A673 (cell line): ENCODE measurements at places on chromosomes 5 and 9. TPM values are rescaled to one million over a fixed set of nuclear protein-coding genes. Genes with fewer than 3 reads are reported as not detected.

HRCT1 gene
- total RNA-seq: 0.33 TPM in 1 of 2 replicates, not detected in the other

MLANA gene
- total RNA-seq: not detected in 2 replicates

BASP1 gene
- total RNA-seq: 394 and 397 TPM in 2 replicates

TEK gene
- not detected in 2 replicates for total RNA-seq

SH3TC2 gene
- 1.3 and 2.5 TPM in 2 replicates for total RNA-seq

MYOT gene
- total RNA-seq: not detected in 2 replicates

DNA sequence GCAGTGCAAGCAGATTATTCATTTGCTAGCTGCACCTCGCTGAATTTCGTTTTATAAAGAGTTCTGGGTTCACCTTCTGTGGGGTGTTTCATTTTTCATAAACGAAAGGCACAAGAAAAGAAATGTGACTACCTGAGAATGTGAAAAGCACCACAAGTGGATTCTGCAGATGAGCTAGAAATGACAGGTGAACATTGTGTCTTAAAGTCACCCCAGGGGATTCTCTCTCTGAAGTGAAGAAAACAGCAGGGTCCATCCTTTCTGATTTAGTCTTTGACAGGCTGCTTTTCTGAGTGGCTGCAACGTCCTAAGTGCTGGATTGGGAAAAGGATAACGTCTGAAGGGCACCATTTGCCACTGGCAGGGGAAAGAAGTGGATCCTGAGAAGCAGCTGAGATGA is 469.3 kb downstream of the SPATA31D1 start:
- no peak for DNase-seq
- no peak overlapping the region for H3K4me3 ChIP-seq
- H3K27me3 ChIP-seq: no peaks in the 10 kb centered on the region
- no peak overlapping the region for H3K27ac ChIP-seq

DNA sequence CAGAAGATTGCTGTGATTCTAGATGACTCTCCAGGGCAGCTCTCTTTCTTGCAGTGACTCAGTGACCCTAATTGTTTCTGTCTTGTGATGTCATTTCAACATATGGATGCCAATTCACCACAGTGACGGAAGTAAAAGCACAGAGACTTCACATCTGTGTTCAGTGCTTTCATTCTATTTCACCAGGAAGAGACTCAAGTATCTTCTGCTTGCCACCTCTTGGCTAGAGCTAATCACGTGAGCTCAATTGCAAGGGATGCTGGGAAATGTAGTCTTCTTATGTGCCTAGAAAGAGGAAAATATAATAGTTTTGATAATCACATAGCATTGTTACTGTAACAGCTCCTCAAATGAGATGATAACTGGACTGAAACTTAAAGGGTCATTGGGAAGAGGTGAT is 453.3 kb upstream of the KLF4 start:
- H3K27ac ChIP-seq: no peak overlapping the region
- H3K4me1 ChIP-seq: no peaks in the 10 kb centered on the region
- no peaks in the 10 kb centered on the region for H3K36me3 ChIP-seq
- no peak for DNase-seq
- no peaks in the 10 kb centered on the region for H3K27me3 ChIP-seq
- H3K4me3 ChIP-seq: no peak overlapping the region

DNA sequence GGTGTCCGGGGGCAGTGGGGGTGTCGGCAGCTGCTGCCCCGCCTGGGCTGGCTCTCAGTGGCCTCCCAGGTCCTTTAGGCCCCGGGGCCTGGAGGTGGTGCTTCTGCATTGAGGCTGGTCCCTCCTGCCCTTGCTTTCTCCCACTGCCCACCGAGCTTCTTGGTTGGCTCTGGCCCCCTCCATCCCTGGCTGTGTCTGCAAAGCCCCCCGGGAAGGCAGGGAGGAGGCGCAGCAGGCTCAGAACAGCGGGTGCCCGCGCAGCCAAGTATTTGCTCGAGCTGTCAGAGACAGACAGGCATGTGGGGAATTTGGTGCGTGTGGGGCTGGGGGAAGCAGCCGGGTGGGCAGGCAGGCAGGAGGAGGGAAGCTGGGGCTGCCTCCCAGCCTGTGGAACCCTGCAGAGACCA is 11.5 kb downstream of the CXXC5 start:
- H3K27ac ChIP-seq: peak overlapping the region; percentile 71
- no peaks in the 10 kb centered on the region for H3K36me3 ChIP-seq
- no peaks in the 10 kb centered on the region for H3K27me3 ChIP-seq
- peak overlapping the region; percentile 34 for H3K4me3 ChIP-seq

- no peak overlapping the region for H3K4me3 ChIP-seq
- H3K27me3 ChIP-seq: no peaks in the 10 kb centered on the region
- DNase-seq: no peak
- peaks cover 13% of the 10 kb centered on the region for H3K36me3 ChIP-seq
Measured at GRCh38 chr5:177429248-177430040, 3.0 kb downstream of the GRK6 start.

DNA sequence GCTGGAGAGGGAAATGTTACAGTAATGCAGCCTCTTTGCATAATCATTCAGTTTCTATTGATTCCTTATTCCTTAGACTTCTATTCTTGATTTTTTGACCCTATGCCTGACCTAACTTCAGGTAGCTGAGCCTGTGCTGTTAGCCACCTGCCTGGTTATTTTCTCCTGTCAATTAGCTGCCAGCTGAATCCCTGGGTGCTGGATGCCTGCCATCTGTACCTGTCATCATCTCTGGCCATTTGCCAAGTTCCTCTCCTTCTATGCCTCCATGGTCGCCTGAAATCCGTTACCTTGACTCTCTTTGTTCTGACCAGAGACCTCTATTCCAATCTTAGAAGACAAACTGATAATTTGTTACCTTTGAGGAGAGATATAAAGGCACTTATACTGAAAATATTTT is 178.3 kb downstream of the CAVIN4 start:
- no peaks in the 10 kb centered on the region for H3K36me3 ChIP-seq
- no peak overlapping the region for H3K27ac ChIP-seq

GRCh38 chr9:137969685-137970084 is 92.1 kb downstream of the CACNA1B start:
- H3K4me1 ChIP-seq: no peaks in the 10 kb centered on the region
- H3K4me3 ChIP-seq: no peak overlapping the region
- no peak for DNase-seq

GRCh38 chr9:108474356-108474755 is 381.4 kb downstream of the ACTL7B start:
- H3K36me3 ChIP-seq: no peaks in the 10 kb centered on the region
- no peaks in the 10 kb centered on the region for H3K27me3 ChIP-seq
- H3K4me3 ChIP-seq: no peak overlapping the region
- peaks cover 3% of the 10 kb centered on the region for H3K4me1 ChIP-seq
- DNase-seq: no peak

DNA sequence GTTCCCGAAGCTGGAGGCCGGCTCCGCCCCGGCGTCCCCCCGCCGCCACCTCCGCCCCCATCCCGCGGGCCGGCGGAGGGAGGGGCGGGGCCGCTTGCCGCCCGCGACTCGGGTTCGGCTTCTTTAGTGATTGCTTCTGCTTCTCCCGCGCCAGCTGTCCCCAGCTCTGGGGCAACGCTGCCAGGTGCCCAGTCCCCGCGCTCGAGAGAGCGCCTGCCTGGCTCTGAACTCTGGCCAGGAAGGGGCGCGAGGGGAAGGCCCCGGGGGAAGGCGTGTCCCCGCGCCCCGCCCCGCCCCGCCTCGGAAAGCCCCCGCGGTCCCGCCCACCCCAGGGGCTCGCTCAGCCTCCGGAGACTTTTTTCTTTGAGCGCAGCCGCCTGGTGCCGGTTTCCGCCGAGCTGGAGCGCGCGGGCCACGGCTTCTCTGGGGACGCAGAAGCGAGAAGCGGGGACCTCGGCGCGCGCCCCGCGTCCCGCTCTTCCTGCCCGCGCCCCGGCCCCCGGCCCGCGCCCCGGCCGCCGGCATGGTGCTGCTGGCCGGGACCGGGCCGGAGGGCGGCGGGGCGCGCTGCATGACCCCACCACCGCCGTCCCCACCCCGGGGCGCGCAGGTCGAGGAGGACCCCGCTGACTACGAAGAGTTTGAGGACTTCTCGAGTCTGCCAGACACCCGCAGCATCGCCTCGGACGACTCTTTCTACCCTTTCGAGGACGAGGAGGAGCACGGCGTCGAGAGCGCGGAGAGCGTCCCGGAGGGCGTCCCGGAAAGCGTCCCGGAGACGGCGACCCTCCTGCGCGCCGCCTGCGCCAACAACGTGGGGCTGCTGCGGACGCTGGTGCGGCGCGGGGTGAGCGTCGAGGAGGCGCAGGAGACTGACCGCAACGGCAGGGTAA is at the start of gene ANKRD33B:
Gene ANKRD33B (plus strand): TSS at position 126 of the 893 bp plus-strand sequence. CDS start 398 bp downstream, at position 524.
- DNase-seq: peak; percentile 77
- peaks cover 14% of the 10 kb centered on the region for H3K4me1 ChIP-seq
- H3K27me3 ChIP-seq: peaks cover 28% of the 10 kb centered on the region
- H3K27ac ChIP-seq: peak within 1 kb of the TSS; percentile 16
- H3K36me3 ChIP-seq: no peaks in the 10 kb centered on the region

GRCh38 chr9:38443597-38443996 is 19.3 kb upstream of the IGFBPL1 start:
- no peaks in the 10 kb centered on the region for H3K4me1 ChIP-seq
- H3K4me3 ChIP-seq: no peak overlapping the region
- H3K27ac ChIP-seq: no peak overlapping the region
- H3K27me3 ChIP-seq: peaks cover 20% of the 10 kb centered on the region

GRCh38 chr9:137317021-137317717 is 15.1 kb upstream of the NRARP start:
- DNase-seq: no peak
- peaks cover 21% of the 10 kb centered on the region for H3K4me1 ChIP-seq
- no peak overlapping the region for H3K4me3 ChIP-seq
- no peaks in the 10 kb centered on the region for H3K27me3 ChIP-seq
- H3K36me3 ChIP-seq: no peaks in the 10 kb centered on the region

GRCh38 chr9:36924071-36924470 is 110.0 kb downstream of the PAX5 start:
- H3K4me1 ChIP-seq: peaks cover 36% of the 10 kb centered on the region
- H3K27me3 ChIP-seq: no peaks in the 10 kb centered on the region
- H3K4me3 ChIP-seq: no peak overlapping the region
- peak; percentile 89 for DNase-seq
- no peak overlapping the region for H3K27ac ChIP-seq

- H3K27me3 ChIP-seq: peaks cover 49% of the 10 kb centered on the region
- no peak overlapping the region for H3K4me3 ChIP-seq
- peaks cover 10% of the 10 kb centered on the region for H3K4me1 ChIP-seq
Measured at GRCh38 chr5:161545344-161546094, 1.0 kb downstream of the GABRB2 start.

GRCh38 chr9:128022886-128023285 is 42.1 kb upstream of the EEIG1 start:
- H3K36me3 ChIP-seq: no peaks in the 10 kb centered on the region
- no peak overlapping the region for H3K4me3 ChIP-seq
- no peaks in the 10 kb centered on the region for H3K4me1 ChIP-seq
- H3K27me3 ChIP-seq: no peaks in the 10 kb centered on the region
- no peak for DNase-seq
- no peak overlapping the region for H3K27ac ChIP-seq
